IPS DF 19.7 (cell line): ENCODE measurements at places on chromosomes 2 and 18.

- no peak for DNase-seq
These were observed 236.8 kb downstream of the CLIP4 start for GRCh38 chr2:29351916-29352591.

DNA sequence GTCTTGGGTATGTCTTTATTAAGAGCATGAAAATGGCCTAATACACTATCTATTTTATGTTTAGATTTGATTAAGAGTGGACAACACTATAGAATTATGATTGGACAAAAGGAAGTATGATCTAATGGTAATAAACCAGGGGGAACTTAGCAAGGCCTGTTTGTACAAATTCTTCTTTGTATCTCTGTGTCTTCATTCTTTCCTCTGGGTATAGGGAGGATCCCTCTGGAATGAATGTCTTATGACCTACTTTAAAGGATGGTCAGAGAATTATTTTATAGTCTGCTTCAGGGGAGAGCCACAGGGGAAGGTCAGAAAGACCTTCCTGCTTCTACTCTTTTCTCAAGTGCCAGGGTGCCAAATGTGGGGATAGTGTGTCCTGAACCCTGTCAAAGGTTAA lies 42.8 kb upstream of the FANCL start:
- no peak for DNase-seq

DNA sequence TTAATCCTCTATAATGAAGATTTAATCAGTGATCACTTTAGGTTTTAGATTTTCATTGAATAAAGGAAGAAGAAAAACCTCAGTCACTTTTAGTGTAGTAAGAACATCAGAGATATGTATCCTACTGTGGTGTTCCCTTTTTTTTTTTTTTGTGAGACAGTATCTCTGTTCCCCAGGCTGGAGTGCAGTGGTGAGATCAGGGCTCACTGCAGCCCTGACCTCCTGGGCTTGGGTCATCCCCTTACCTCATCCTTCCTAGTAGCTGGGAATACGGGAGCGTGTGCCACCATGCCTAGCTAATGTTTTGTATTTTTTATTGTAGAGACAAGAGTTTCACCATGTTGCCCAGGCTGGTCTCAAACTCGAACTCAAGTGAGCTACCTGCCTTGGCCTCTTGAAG lies 5.1 kb downstream of the SLC39A10 start:
- no peak for DNase-seq

- no peak for DNase-seq
These were observed 21.2 kb upstream of the TET3 start for GRCh38 chr2:73963385-73964120.

DNA sequence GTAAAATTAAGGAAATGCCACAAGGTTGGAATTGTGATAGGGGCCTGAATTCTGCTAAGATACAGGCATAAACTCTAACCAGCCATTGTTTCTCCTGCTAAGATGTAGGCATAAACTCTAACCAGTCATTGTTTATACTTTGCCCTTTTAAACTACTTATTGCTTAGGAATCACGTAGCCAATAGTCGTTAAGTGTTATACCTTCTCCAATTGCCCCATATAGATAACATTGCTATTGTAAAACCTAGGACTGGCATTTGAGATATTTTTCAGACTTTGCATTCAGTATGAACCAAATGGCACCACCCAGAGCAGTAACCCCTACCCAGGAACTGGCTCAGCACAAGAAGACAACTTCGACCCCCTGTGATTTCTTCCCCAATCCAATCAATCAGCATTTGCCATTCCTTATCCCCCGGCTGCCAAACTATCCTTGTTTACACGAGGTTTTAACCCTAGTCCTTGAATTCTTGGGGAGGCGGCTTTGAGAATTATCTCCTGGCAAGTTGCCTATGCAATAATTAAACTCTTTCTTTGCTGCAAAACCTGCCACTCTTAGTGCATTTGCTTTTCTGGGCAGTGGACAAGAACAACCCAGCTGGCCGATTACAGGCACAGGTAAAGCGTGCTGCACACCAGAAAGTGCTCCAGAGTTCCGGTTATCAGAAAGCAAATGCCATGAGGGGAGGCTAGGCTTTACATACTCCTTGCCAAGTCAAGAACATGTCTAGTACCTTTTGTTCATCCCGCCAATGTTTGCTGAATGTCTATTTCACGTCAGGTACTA lies 167.6 kb downstream of the LAMA1 start:
- DNase-seq = no peak

DNA sequence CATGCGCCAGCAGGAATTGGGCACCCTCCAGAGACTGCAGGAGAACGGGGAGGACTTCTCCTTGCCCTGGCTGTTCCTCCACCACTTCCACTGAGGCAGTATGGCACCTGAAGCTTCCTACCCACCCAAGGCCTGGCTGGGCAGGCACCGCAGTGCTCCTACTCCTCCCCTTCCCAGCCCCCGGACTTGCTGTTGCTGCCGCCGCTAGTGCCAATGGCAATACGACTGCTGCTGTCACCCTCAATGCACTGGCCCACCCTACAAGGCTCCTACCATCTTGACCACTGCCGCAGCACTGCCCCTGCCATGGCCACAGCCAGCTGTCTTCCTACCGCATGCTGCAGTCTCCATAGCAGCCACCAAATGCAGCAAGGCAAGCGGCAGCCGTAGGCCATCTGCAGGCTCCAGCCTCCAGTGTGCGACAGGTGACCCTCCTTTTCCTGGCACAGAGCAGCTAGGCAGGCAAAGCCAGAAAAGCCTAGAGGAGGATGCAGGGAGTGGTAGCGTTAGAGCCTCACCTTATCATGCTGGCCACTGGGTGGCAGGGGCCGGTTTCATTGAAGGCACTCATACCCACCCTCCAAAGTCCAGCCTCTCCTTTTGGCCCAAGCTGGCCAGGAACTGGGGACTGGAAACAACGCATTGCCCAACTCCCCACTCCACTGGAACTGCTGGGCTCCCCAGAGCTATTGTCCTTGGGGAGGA lies 47.4 kb upstream of the ANKRD62 start:
- no peak for DNase-seq

DNA sequence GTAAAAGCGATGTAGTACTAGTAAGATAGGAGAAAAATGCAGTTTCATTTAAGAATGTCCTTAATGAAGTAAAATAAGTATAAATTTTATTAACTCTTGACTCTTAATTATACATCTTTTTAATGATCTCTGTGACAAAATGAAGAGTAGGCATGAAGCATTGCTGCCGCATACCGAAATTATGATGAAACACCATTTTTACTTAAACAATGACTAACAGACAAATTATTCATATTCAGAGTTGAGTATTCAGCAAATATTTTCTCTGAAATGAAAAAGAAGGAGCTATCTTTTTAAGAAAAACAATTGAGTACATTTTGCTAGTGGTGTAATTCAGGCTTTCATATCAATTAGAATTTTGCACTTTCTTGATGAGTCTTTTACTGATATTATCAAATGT lies 150.6 kb upstream of the DOCK10 start:
- DNase-seq = no peak

GRCh38 chr2:233794128-233794658 lies 16.1 kb downstream of the MROH2A start:
- no peak for DNase-seq

DNA sequence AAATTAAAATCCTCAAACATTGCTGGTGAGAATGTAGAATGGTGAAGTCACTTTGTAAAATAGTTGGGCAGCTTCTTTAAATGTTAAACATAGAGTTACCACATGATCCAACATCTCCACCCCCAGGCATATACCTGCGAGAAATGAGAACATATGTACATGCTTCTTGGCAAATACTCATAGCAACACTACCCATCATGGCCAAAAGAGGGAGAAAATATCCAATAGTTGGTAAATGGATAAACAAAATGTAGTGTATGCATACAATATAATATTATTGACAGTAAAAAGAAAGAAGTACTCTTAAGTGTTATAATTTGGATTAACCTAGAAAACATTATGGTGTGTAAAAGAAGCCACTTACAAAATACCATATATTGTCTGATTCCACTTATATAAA lies 185.9 kb downstream of the CDH7 start:
- DNase-seq = no peak

DNA sequence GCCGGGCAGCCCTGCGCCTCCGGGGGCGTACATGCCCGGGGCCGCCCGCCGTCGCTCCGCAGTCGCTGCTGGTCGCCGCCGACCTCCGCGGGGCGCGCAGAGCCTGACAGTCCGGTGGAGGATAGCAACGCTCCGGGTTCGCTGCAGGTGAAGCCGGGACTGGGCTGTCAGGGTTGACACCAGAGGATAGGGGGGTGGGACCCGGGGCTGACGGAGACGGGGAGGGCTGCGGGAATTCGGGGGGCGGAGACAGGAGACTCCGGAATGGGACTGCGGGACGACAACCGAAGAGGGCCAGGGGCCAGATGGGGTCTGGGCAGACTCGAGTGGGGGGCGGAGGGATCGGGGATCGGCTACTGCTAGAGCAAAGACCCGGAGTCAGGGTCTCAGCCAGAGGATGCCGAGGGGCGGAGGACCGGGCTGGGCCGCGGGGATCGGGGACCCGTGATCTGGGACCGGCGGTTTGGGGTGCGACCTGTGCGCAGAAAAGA lies 403 bp downstream of the TMEM127 start:
- DNase-seq = no peak

DNA sequence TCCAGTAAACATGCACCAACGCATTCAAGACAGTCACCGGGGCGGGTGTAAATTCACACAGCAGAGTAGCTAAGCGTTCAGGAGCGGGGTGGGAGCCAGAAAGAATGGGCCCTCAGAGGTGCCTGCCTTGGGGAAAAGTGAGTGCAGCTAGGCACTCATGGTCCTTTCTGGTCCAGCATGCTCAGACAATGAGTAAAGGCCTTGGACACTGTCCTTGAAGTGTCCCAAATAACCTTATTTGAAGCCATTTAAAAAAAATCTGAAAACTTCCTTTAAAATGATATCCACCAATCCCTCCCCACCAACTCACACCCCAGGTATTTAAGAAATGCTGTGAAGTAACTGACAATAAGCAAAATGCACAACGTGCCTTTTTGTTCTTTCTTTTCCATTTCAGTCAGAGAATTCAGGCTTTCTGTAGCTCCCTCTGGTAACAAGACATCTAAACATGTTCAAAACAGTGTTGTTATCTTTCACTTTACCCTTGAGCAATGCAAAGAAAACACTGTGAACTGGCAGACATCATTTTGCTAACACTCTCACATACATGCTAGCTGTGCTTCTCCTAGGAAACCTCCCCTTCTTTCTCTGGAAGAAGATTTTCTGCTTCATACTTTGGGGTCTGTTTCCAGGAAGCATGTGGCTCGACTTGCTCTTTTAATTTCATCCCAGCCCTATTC lies 445.1 kb upstream of the SPRED2 start:
- DNase-seq = no peak

DNA sequence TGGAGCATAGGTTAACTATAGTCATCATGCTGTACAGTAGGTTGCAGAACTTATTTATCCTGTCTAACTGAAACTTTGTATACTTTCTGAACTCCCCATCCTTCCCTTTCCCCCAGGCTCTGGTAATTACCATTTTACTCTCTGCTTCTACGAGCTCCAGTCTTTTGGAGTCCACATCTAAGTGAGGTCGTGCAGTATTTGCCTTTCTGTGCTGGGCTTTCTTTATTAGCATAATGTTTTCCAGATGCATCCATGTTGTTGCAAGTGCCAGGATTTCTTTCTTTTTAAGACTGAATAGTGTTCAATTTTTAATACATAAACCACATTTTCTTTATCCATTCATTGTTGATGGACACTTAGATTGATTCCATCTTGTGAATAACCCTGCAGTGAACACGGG lies 464.1 kb downstream of the TGIF1 start:
- no peak for DNase-seq

DNA sequence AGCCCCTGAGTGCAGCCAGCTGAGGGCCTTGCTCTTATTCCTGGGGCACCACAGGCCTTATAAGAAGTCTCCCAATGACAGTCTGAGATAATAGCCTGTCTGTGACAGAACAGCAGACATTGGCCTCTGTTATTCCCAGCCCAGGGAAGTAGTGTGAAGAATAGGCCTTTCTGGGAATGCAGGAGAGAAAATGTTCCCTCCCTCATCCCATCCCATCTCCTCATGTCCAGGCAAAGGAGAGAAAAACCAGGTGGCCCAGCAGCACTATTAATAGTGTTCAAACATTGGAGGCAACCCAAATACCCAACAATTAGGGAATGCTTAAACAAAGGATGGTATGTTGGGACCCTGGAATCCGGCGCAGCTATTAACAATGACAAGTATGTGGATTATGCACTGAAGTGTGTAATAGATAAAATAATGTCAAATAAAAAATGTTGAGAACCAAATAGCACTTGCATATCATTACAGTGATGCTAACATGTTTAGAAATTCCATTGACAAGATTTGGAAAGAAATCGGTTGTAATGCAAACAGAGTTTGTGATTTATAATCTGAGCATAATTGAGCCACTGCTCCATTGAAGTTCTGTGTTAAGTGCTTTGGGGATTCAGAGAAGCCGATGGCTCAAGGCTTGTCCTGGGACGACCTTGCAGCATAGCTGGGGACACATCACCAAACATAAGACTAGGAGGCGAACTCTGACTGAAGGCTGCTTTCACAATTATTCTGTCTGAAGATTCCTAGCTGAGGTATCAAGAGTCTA lies 69.3 kb downstream of the LBH start:
- DNase-seq = no peak

- peak; percentile 80 for DNase-seq
These were observed 89.8 kb downstream of the TGOLN2 start for GRCh38 chr2:85237849-85238565.

- no peak for DNase-seq
These were observed 33.5 kb upstream of the CCDC93 start for GRCh38 chr2:118047380-118047826.

DNA sequence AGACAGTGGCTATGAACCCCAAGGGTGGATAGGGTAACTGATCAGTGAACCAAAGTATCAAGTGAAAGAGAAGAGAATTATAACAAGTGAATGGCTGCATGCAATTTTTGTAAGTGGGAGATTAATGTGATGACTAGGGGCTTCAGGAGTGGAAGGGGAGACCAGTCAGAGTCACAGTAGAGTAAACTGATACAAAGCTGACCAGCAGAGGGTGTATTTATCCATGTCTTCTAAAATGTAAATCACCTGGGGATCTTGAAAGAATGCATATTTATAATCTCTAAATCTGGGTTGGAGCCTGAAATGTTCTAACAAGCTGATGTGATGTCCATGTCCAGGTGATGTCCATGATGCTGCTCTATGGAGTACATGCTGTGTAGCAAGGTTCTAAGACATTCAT lies 1351.3 kb upstream of the CHAC2 start:
- no peak for DNase-seq

DNA sequence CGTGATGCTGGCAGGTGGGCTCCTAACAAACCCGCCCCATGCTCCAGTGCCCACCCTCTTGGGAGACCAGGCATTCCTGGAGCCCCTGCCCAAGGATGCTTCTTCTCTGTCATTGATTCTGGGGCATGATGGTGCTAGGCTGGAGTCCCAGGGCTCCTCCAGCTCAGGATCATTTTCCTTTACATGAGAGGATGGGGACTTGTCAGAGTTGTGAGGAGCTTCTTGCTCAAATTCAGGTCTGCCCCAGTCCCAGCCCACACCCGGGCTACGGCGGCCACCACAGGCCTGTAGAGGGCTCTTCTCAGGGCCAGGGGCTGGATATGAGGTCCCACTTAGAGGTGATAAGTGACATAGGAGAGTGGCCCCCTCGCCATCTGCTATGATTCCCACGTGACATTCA lies 141.1 kb upstream of the COPS8 start:
- DNase-seq = no peak

- DNase-seq = peak; percentile 7
These were observed 32.2 kb downstream of the GPR75 start for GRCh38 chr2:53827398-53828175.

GRCh38 chr18:4352746-4353551 lies 102.2 kb downstream of the DLGAP1 start:
- no peak for DNase-seq

- no peak for DNase-seq
These were observed 152.1 kb downstream of the GLI2 start for GRCh38 chr2:120887741-120888231.

GRCh38 chr2:54966165-54966832 lies 84.0 kb downstream of the RTN4 start:
- no peak for DNase-seq
